Spleen (tissue), 13 donors: ENCODE measurements at places on chromosomes 1 and 21.

- DNase-seq, result no peak
- peaks cover 36% of the 10 kb centered on the region for H3K4me1 ChIP-seq
- peak overlapping the region; percentile 97 for H3K27ac ChIP-seq
- no peaks in the 10 kb centered on the region for H3K27me3 ChIP-seq
Measured at GRCh38 chr1:153921803-153922075, 1.0 kb downstream of the GATAD2B start.

DNA sequence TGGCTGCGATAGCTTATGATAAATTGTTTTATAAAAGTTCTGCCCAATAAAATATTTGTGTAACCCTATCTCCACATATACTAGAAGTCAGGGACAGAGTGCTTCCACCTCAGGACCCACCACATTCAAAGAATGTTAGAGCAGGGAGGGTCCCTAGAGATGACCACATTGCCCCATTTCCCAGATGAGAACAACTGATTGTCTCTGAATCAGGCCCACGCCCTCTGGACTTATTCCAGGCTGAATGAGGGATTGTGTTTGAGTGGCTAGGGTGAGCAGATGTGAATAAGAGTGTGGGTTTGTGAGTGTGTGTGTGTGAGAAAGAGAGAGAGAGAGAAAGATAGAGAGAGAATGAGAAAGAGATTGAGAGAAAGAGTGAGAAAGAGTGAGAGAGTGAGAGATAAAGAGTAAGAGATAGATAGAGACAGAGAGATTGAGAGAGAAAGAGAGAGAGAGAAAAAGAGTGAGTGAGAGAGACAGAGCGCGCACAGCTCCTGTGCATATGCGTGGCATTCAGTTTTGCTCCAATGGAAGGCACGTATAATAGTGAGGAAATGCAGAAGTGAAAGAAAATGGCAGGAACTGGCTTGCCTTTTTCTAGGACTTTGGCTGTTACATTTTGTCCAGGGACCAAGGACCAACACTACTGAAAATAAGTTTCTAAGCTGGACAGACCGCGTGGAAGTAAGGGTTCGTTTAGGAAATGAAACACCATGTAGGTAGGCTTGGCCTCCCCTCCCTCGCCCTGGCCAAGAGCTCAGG is 94.1 kb downstream of the ABCA4 start:
- H3K4me1 ChIP-seq, result no peaks in the 10 kb centered on the region
- H3K4me3 ChIP-seq, result no peak overlapping the region
- no peak overlapping the region for H3K27ac ChIP-seq
- DNase-seq, result no peak

- H3K27ac ChIP-seq, result no peak overlapping the region
- H3K4me1 ChIP-seq, result peaks cover 3% of the 10 kb centered on the region
- no peak overlapping the region for H3K4me3 ChIP-seq
Measured at GRCh38 chr1:85220756-85221201, 20.0 kb upstream of the SYDE2 start.

GRCh38 chr1:219202567-219202966 is 28.9 kb downstream of the LYPLAL1 start:
- no peak for DNase-seq
- no peaks in the 10 kb centered on the region for H3K4me1 ChIP-seq
- no peak overlapping the region for H3K27ac ChIP-seq
- H3K4me3 ChIP-seq, result no peak overlapping the region
- peaks cover 16% of the 10 kb centered on the region for H3K36me3 ChIP-seq

- no peak overlapping the region for H3K4me3 ChIP-seq
- no peak overlapping the region for H3K27ac ChIP-seq
- no peak for DNase-seq
- H3K27me3 ChIP-seq, result no peaks in the 10 kb centered on the region
- H3K4me1 ChIP-seq, result peaks cover 8% of the 10 kb centered on the region
Measured at GRCh38 chr1:8082945-8083344, 56.8 kb upstream of the ERRFI1 start.

GRCh38 chr1:218953386-218953785 is 220.3 kb upstream of the LYPLAL1 start:
- no peak for DNase-seq
- H3K4me3 ChIP-seq, result no peak overlapping the region
- no peaks in the 10 kb centered on the region for H3K27me3 ChIP-seq
- H3K4me1 ChIP-seq, result no peaks in the 10 kb centered on the region
- no peak overlapping the region for H3K27ac ChIP-seq
